ENCODE measurements at places on chromosomes 1 and 21.

- DNase-seq: no peak
Measured at GRCh38 chr1:94636624-94637023, 95.1 kb upstream of the F3 start.

DNA sequence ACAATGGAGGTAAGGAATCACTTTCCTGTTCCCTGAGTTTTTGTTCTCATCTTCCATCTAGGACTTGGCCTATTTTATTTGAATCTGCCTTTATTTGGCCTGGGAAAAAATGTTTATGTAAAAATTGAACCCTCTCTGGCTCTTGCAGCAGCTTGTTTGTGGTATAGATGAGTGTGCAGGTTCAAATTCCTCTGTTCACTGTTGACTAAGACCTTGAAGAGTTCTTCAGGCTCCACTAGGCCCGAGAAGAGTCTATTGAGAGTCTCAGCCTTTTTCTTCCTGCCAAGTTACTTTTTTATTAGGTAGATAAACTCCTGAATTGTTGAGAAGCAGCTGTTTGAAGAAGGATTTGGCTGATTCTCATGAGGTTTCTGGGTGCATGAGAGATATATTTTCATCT, 248.8 kb upstream of the ADGRL2 start:
- no peak for DNase-seq

- DNase-seq: no peak
Measured at GRCh38 chr1:95650631-95651030, 416.6 kb downstream of the RWDD3 start.

- DNase-seq: no peak
Measured at GRCh38 chr21:41254090-41254700, 62.4 kb upstream of the FAM3B start.

- DNase-seq: no peak
Measured at GRCh38 chr1:173861731-173862145, 6.1 kb downstream of the GAS5 start.

GRCh38 chr21:33924079-33924765, 8.6 kb upstream of the ATP5PO start:
- DNase-seq: peak; percentile 69

DNA sequence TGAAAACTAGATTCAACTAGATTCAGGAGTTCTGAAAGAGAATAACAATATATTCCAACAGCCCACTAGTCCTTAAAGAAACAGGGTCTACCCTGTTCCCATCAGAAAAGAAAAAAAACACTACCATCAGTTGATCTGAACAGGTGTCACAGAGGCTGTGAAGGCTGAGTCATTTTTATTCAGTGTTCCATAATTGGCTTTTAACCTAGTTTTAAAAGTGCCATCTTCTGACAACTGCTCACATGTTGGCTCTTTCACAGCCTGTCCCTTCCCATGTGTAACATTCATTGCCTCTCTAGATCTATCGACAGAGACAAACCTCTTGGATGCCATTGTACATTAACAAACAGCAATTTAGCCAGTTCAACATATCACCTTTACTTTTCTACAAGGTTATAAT, 243.7 kb downstream of the TBX15 start:
- no peak for DNase-seq

DNA sequence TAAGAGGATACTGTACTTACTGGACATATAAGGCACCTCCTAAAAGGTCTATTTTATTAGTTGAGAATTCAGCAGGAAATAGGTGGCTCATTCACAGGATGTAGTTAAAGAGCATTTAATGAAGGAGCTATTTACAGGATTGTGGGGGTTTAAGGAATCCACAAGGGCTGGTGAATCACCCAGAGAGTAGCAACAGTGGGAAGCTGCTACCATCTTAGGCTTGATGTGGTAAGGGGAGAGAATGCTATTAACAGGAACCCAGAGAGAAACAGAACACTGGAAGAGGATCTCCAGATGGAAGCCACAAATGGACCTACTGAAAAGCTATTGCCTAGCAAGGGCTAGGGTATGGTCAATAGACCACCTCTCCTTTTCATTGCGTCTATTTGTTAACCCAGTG, 52.0 kb upstream of the COL11A1 start:
- DNase-seq: no peak

GRCh38 chr1:223016381-223016780, 126.7 kb downstream of the TLR5 start:
- DNase-seq: no peak

Measured in nucleus accumbens (tissue), 56 donors.